Activated T-helper 1 cell treated with anti-CD3 and anti-CD28 coated beads, Interleukin-12 subunit alpha, Interleukin-12 subunit beta, Interleukin-2, Interleukin-4 antibody, amounts not matched to agents 30 ng/mL and 10 ng/mL and 1 ng/mL, durations not matched to agents 14 hours and 24 hours and 36 hours (primary cell): ENCODE measurements at places on chromosomes 2 and 18. TPM values are rescaled to one million over a fixed set of nuclear protein-coding genes. Genes with fewer than 3 reads are reported as not detected.

Gene UGT1A10
- total RNA-seq = not detected in 2 replicates

Gene PRSS56
- total RNA-seq = not detected in 2 replicates

Gene DSG1
- total RNA-seq = not detected in 2 replicates

Gene ALLC
- total RNA-seq = not detected in 2 replicates

Gene FAM124B
- total RNA-seq = 0.23 and 0.34 TPM in 2 replicates

Gene CDH7
- total RNA-seq = not detected in 2 replicates

Gene DNAH7
- not detected in 2 replicates for total RNA-seq

Gene SERPINB4
- total RNA-seq = not detected in 2 replicates

Gene TXNDC2
- total RNA-seq = 0.26 TPM in 1 of 2 replicates, not detected in the other

Gene MTCL1
- total RNA-seq = 0.20 and 0.80 TPM in 2 replicates

Gene CCDC85A
- total RNA-seq = not detected in 2 replicates

Gene MOGAT1
- total RNA-seq = not detected in 2 replicates

Gene ALKAL2
- total RNA-seq = 0.18 TPM in 1 of 2 replicates, not detected in the other

Gene OSR1
- total RNA-seq = not detected in 2 replicates

Gene SOWAHC
- 0.24 and 0.31 TPM in 2 replicates for total RNA-seq

Gene LRRTM4
- not detected in 2 replicates for total RNA-seq

Gene UGT1A1
- not detected in 2 replicates for total RNA-seq

Gene GTF3C2
- 86.3 and 86.6 TPM in 2 replicates for total RNA-seq

Gene OTOF
- 5.9 and 6.9 TPM in 2 replicates for total RNA-seq

Gene CROCC2
- total RNA-seq = not detected in 2 replicates

Gene PSTPIP2
- total RNA-seq = 19.2 and 23.6 TPM in 2 replicates

Gene DPYSL5
- total RNA-seq = 0.23 TPM in 1 of 2 replicates, not detected in the other
